Thoracic aorta (tissue), 2 donors: ENCODE measurements at places on chromosomes 6 and 20.

GRCh38 chr6:5765141-5765760 is 241.5 kb downstream of the NRN1 start:
- DNase-seq: no peak

DNA sequence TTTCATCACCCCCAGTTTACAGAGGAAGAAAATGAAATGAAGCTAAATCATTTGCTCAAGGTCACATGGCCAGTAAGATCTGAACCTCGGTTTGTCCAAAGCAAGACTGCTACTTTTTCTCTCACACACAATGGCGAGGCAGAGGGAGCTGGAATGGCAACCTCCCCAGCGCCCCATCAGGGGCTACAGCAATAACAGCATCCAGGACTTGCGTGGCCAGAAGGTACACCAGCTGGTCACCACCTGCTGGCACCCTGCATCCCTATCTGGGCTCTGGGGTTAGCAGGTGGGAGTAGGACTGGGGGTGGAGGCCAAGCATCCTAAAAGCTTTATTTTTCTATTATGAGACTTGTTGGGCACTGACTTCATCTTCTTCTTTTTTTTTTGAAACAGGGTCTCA is 41.3 kb downstream of the TTI1 start:
- DNase-seq: no peak

DNA sequence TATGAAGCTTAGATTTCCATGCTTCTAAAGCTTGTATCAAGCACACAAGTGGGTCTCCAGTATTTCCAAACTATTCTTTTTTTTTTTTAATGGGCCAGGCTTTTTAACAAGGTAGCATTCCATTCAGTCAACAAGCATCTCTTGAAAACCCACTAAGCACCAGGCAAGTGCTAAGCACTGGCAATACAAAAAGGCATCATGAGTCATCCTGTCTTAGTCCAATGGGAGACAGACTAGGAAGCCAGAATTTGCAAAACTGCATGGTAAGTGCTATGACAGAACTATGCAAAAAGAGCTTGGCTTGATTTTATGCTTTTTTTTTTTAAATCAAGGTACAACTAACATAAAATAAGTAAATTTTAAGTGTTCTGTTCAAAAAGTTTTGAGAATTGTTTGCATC is 109.3 kb upstream of the DST start:
- no peak for DNase-seq

DNA sequence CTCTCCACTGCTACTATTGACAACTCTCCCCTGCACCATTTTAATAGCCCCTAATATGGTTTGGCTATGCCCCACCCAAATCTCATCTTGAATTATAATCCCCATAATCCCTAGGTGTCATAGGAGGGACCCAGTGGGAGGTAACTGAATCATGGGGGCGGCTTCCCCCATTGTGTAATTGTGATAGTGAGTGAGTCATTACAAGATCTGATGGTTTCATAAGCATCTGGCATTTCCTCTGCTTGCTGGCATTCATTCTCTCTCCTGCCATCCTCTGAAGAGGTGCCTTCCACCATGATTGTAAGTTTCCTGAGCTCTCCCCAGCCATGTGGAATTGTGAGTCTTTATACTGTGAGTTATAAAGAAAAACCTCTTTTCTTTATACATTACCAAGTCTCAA is 74.1 kb upstream of the TCF21 start:
- DNase-seq: no peak

GRCh38 chr20:52760791-52761190 is 211.4 kb upstream of the TSHZ2 start:
- DNase-seq: no peak

DNA sequence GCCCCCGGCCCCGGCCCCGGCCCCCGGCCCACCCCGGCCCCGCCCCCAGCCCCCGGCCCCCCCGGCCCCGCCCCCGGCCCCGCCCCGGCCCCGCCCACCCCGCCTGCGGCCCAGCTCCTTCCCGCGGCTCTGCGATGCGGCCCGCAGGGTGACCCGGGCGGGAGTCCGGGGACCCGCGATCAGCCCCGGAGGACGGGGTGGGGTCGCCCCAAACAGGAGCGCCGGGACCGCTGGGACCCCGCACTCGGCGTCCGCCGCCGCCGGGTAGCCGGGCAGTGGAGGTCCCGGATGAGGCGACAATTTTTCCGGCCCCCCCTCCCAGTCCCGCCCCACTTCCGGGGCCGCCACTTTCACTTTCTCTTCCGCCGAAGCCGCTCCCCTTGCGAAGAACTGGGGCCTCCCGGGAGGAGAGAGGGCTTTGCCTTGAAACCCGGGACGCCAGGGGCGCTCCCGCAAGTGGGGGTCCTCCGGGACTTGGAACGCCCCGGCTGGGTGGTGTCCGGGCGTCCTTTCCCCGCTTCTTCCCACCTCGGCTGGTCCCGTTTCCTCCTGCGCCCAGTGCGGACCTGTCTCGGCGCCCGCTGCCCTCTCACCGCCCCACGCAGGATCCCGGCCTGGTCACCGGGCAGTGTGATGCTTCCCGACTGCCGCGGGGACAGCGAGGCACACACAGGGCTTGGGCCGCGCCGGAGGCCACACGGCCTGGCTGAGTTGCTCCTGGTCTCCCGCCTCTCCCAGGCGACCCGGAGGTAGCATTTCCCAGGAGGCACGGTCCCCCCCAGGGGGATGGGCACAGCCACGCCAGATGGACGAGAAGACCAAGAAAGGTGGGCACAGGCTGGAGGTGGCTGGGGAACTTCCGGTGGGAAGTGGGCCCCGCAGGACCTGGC is at the start of gene RBCK1:
Gene RBCK1, plus strand, starts transcription at position 347 of the 890 bp plus-strand sequence. Its CDS starts 459 bp downstream, at position 806.
- peak; percentile 34 for DNase-seq

GRCh38 chr20:21523895-21524294 is 10.0 kb upstream of the NKX2-2 start:
- no peak for DNase-seq

GRCh38 chr20:59232618-59233017 is 67.8 kb upstream of the EDN3 start:
- no peak for DNase-seq

GRCh38 chr20:9817654-9818053 is 21.2 kb downstream of the PAK5 start:
- DNase-seq: no peak

DNA sequence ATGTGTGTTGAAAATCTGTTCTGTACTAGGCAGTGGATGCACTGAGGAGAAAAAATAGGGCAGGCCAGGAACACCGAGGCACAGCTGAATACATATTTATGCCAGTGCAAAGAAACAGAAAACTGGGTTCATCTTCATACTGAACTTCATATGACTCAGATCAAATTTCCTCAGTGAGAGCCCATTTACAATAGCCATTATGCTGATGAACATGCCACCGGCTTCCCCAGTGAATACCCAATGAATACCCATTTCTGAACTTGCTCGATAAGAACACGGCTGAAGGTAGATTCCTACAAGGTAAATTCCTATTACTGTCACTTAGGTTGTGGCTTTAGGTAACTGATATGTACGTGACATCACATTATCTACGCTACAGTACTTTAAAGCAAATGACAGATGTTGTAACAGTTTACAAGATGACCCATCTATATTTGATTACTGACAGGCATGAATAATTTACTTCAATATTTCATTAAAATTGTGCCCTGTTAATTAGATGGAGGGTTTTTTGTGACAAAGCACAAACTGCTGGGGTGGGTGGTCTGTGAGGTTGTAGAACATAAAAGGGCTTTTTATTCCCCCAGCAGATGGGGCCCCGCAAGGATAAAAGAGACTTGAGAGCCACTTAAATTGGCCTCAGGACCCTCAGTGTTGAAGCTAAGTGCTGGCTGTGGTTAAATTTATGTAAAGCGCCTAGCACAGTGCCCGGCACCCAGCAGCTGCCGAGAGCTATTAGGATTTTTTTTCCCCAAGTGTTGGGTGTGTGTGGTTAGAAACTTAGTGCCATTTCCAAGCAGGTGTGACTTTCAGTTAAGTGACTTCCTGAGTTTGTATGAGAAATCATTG is 264.5 kb downstream of the CD83 start:
- DNase-seq: no peak
